Lower leg skin (tissue), 4 donors: ENCODE measurements at places on chromosomes 2 and 18. TPM values are rescaled to one million over a fixed set of nuclear protein-coding genes. Genes with fewer than 3 reads are reported as not detected.
A peak's percentile ranks its signal among the peaks of the same experiment; 100 is the strongest.

Gene SNORC
- total RNA-seq, result 13.9 TPM

Gene PCARE
- 0.02 TPM for total RNA-seq

Gene DNAH6
- 0.72 TPM for total RNA-seq

- DNase-seq, result no peak
These were observed 73.1 kb upstream of the RMDN2 start for GRCh38 chr2:37851828-37852584.

GRCh38 chr2:170815746-170816503, 762 bp upstream of the GAD1 start:
- DNase-seq, result peak; percentile 89

DNA sequence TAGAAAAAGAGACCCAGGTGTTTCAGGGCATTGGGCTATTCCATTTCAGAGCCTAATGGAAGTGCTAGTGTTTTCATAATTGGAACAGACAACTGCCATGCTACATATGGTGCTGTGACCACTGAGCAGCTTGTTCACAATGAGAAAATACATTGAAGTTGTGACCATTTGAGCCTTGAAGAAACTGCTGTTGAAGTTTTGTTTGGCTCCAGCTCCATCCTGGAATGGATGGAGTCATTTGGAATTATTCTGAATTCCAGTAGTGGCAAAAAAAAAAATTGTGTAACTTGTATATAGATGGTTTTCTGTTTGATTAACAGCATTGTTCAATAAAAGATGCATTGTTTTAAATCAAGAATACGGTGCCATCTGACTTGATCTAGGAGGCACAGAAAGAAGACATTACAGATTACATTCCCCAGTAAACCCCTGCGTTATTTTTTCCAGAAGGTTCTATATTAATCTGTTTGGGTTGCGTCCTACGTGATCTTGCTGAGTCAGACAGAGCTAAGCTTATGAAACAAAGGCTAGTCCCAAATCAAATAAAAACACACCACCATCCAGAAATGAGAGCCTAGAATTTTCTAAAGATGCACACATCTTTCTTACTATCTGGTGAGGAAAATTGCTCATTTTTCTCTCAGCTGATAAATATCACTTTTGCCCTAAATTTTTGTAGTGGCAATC, 19.2 kb downstream of the FMNL2 start:
- DNase-seq, result no peak

GRCh38 chr2:215609089-215610032, 173.5 kb upstream of the FN1 start:
- DNase-seq, result no peak

DNA sequence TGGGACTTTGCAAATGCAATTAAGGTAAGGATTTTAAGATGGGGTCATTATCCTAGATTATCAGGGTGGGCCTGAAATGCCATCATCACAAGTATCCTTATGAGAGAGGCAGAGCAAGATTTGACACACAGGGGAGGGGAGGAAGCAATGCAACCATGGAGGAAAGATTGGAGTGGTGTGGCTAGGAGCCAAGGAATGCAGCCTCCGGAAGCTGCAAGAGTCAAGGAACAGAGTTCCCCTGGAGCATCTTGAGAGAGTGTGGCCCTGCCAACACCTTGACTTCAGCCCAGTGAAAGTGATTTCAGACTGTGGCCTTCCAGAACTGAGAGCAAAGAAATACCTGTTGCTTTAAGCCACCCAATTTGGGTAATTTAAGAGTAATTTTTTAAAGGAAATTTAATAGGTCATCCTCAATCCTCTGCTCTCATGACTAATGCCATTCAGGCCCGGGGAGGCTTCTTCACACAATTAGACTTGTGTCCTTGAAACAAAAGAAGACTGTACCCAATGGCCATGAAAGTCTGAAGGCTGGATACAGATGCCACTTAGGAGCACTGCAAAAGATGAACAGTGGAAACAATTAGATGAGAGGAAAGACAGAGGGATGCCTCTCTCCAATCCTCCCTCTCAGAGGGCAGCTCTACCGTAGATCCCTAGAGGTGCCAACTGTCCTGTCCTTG, 250.3 kb upstream of the ID2 start:
- peak; percentile 8 for DNase-seq
